Stimulated activated CD4-positive, alpha-beta T cell treated with anti-CD3 and anti-CD28 coated beads, TNF-alpha, amount 100 ng/mL, for 24 hours (primary cell): ENCODE measurements at places on chromosomes 5 and 9.

GRCh38 chr5:81183811-81184748 is 49.0 kb upstream of the CKMT2 start:
- DNase-seq = no peak

- DNase-seq = no peak
Observed at GRCh38 chr9:107784235-107784958, 294.8 kb upstream of the KLF4 start.

- DNase-seq = no peak
Observed at GRCh38 chr9:134607971-134608370, 33.6 kb upstream of the COL5A1 start.

GRCh38 chr9:70411930-70412831 is 2.3 kb downstream of the KLF9 start:
- DNase-seq = peak; percentile 55

DNA sequence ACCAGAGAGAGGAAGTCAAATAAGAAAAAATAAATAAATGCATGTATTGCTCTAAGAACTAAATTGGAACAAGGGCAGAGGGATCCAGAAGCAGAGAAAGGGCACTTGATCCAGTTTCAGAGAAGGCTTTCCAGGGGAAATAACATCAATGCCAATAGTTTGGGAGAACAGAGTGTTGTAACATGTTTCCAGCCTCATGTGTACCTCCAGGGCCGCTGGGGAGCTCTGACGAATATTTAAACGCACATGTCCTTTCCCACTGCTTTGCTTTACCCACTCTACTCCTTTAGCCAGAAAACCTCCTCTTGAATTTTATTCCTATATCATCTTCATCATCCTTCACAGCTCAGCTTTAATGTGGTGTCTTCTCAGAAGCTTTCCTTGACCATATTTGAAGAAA is 233.7 kb downstream of the ENC1 start:
- no peak for DNase-seq

- no peak for DNase-seq
Observed at GRCh38 chr5:133497608-133498348, 114.6 kb downstream of the FSTL4 start.

GRCh38 chr5:15889001-15889400 is 290.6 kb downstream of the MARCHF11 start:
- DNase-seq = no peak

- no peak for DNase-seq
Observed at GRCh38 chr9:132939169-132939568, 5.2 kb downstream of the TSC1 start.

DNA sequence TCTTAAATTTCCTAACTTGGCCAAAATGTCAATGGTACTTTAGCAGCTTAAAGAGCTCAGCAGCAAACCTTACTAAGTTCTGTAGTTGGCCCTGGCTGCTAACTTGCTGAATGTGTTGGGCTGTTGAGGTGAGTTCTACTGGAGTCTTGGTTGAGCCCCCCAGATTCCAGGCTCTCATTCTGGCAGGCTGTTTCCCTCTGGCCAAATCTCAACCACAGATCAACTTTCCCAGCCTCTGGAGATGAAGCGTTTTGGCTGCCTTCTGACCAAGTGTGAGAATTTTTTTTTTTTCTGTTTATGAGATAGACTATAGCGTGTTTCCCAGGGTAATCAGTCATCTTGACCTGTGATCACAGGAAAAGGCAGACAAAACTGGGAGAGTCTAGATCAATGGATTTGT is 343.7 kb downstream of the EBF1 start:
- DNase-seq = no peak

GRCh38 chr5:156907667-156908066 is 55.4 kb downstream of the TIMD4 start:
- DNase-seq = no peak

GRCh38 chr9:76873056-76873792 is 32.7 kb downstream of the PRUNE2 start:
- no peak for DNase-seq

- DNase-seq = no peak
Observed at GRCh38 chr9:93107151-93107824, 11.3 kb downstream of the CARD19 start.

GRCh38 chr9:27054125-27054524 is 48.7 kb upstream of the LRRC19 start:
- no peak for DNase-seq

DNA sequence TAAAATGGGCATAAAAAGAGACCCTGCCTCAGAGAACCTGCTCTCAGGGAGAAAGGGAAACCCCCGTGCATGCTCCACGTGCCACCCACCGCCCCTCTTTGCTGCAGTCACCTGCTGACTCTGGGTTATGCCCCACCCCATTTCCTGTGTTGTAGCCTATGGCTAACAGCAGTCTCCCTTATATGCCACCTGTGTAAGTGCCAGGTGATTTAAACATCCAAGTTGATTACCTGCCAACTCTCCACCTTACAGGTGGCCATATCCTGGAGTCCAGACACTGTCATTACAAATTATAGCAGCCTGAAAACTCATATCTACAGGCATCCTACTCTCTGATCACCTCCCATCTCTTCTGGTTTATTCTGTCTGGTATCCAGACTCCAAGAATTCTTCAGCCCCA is 242.6 kb downstream of the HSPA4 start:
- DNase-seq = no peak

GRCh38 chr9:124399323-124399967 is 15.8 kb downstream of the PSMB7 start:
- no peak for DNase-seq

GRCh38 chr9:34203275-34203991 is 24.6 kb downstream of the UBAP1 start:
- DNase-seq = no peak

- no peak for DNase-seq
Observed at GRCh38 chr9:133362359-133363044, 6.2 kb downstream of the SURF2 start.

DNA sequence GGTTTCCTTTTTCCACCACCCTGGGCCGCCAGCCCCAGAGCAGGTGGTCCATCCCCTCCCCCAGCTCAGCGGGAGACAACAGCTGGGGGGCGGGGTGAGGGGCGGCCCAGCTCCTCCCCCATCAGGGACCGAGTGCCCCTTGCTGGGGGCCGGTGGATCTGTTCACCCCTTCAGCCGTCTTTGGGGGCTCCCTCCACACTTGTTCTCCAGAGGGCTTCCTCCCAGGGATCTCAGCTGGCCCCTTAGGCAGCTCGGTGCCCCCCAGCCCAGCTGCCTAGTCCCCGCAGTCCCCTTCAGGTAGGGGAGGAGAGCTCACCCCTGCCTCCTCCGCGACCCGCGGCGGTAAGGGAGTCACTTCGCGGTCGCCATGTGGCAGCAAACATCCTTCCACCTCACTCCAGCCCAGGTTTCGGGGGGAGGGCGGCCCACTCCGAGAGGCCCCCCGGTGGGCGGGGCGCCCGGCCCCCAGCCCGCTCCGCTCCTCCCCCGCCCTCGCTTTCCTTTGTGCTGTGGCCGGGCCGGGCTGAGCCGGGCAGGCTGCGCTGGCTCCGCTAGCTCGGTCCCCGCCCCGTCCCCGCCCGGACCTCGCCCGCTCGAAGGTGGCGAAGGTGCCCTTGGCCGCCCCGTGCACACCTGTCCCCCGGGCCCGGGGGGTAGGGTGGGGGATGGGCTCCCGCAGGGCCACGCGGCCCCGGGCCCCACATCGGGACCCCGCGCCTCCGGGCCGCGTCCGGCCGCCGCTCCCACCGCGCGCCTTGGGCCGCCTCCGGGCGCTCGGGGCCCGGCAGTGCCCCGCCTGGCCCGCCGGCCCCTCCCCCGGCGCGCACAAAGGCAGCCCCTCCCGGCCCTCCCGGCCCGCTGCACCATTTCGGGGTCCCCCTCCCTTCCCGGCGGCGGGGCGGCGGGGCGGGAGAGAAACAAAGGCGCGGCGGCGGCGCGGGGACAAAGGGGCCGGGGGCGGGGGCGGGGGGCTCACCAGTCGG is 683 bp downstream of the DBN1 start:
- no peak for DNase-seq

GRCh38 chr9:69527454-69527853 is 144.7 kb downstream of the APBA1 start:
- DNase-seq = no peak

DNA sequence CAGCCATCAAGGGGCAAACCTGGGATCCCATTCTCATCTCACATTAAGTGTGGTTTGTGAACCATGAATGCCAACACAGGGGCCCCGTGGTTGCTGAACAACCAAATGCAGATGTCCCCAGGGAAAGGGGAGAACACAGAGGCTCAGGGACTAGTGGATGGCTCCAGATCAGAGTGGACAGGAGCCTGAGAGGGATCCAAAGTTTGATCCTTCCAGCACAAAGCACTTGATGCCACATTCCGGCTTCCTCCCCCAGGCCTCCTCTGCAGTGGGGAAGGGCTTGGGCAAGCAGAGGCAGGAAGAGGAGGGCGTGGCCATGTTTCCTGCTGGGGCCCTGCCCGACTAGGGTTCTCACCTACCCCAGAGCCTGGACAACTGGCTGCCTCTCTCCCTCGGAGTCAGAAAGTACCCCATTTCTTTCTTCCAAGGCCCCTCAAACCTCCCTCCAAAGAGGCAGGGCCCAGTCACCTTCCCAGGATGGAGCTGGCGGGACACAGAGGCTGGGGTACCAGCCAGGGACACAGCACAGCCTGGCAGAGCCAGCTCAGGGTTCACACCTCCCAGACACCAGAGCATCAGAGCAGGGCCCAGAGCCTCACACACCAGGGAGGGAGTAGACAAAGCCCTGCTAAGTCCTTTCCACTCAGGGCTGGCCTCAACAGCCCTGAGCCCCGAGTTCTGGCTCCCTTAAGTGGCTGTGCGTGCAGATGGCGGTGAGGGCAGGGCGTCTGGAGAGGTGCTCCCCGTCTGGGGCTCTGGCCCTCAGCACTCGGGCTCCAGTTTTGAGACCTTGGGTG is 4.3 kb upstream of the RNF44 start:
- DNase-seq = no peak

GRCh38 chr9:557601-558201 is 283.8 kb upstream of the DMRT1 start:
- DNase-seq = no peak

GRCh38 chr5:6321078-6321477 is 57.3 kb downstream of the MED10 start:
- no peak for DNase-seq

DNA sequence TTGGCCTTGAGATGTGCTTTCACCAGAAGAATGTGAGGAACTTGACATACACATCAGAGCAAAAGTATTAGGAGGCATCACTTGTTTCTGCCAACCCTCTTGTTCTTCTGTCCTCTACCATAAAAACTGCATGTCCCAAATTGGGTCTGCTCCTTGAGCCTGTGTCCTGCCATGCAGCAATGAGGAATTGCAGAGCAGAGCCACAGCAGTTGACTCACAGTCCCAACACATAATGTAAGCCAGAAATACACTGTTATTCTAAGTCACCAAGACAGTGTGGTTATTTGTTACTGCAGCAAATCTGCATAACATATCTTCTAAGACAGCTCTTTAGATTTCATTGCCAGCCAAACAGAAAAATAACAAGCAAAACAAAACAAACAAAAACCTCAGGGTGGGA is 598.2 kb downstream of the PRELID2 start:
- no peak for DNase-seq

- no peak for DNase-seq
Observed at GRCh38 chr5:53008751-53009150, 19.6 kb downstream of the ITGA2 start.

DNA sequence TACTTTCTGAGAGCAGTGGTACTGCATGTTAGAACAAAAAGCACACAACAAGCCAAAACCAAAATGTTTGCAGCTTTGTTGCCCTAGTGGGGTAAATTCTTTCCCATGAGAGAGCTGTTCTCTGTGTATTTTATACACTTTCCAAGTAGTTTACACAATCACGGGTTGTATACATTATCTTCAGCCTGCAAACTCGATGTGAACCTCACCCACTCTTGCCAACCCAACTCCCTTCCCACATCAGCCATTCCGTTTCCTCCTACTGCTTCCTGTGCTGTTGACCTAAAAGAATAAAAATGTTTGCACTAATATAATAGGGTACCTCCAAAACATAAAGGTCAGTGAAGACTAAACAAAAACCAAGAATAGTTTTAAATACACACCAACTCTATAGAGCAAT is 47.0 kb downstream of the IQGAP2 start:
- DNase-seq = no peak

DNA sequence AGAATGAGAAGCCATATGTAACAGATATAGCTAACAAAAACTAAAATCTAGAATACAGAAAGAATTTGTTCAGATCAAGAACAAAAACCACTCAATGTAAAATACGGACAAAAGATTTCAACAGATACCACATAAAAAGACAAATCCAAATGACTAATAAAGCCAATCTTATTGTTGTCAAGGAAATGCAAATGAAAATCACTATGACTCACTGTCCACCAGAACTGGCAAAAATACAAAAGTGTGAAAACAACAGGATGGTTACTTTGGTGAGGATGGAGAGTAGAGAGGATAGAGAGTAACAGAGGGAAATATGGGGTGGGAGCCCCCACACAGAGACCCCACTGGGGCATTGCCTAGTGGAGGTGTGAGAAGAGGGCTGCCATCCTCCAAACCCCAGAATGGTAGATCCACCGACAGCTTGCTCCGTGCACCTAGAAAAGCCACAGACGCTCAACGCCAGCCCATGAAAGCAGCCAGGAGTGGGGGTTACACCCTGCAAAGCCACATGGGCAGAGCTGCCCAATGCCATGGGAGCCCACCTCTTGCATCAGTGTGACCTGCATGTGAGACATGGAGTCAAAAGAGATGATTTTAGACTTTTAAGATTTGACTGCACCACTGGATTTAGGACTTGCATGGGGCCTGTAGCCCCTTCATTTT is 15.2 kb upstream of the RHOBTB3 start:
- DNase-seq = no peak

DNA sequence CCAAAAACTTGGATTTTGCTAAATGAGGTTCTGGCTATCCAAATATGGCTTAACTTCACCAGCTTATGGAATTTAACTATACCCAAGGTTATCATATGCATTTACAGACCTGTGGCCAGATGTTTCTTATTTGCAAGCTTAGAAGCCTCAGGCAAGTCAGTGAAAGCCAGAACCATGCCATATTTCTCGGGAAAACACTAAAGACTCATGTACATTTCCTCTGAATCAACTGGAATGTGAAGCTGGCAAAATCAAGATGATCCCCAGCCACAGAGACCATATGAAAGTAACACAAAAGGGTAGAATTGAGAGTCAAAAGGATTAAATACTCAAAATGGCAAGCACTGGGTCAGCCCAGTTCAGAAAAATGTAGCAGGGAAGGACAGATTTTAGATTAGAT is 76.4 kb upstream of the SLC1A1 start:
- no peak for DNase-seq

- DNase-seq = no peak
Observed at GRCh38 chr9:116198344-116198743, 44.8 kb downstream of the PAPPA start.

- no peak for DNase-seq
Observed at GRCh38 chr5:132411304-132412013, 41.9 kb downstream of the SLC22A5 start.
